ENCODE measurements at places on chromosomes 1 and 21.
A peak's percentile ranks its signal among the peaks of the same experiment; 100 is the strongest.

- no peak for DNase-seq
Measured at GRCh38 chr1:68495968-68496679, 758 bp downstream of the DEPDC1 start.

GRCh38 chr1:179917601-179918429, 35.7 kb downstream of the TOR1AIP1 start:
- no peak for DNase-seq

DNA sequence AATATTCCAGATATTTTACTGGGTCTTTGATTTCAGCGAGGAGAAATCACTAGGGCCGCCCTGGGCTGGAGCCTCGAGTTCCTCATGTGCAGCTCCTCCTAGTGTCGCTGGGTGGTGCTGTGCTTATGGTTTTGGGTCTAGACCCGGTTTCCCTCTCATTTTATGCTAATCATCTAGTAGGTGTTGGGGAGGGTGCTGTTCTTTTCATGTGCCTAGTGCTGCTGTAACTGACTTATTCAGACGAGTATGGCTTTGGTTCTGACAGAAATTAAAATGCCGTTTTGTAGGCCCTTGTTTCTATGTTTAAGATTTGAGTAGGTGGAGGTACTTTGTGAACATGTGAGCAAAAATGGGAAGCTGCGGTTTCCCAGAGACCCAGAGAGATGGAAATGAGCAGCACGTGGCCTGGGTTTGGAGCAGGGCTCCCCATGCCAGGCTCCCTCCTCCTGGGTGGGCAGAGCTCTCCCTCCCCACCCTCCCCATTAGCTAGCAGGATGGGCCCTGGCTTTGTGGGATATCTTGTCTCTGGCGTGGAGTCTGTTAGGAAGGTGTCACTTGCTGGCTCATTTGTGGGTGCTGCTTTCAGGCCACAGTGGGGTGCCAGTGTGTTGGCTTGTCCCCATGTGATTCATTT, 74.0 kb upstream of the GPR88 start:
- peak; percentile 25 for DNase-seq

- no peak for DNase-seq
Measured at GRCh38 chr1:8205771-8206170, 112.1 kb upstream of the SLC45A1 start.

GRCh38 chr1:154270833-154271232, 1.6 kb upstream of the HAX1 start:
- DNase-seq = no peak

- DNase-seq = no peak
Measured at GRCh38 chr1:41038110-41038509, 16.6 kb upstream of the SLFNL1 start.

GRCh38 chr1:168585191-168585590, 8.8 kb downstream of the XCL1 start:
- DNase-seq = no peak

Data from activated CD4-positive, alpha-beta T cell treated with anti-CD3 and anti-CD28 coated beads, Interleukin-2, amount 50 U/mL, for 4 hours (primary cell).